Calu3 (cell line): ENCODE measurements at places on chromosomes 1 and 21. TPM values are rescaled to one million over a fixed set of nuclear protein-coding genes. Genes with fewer than 3 reads are reported as not detected.

DNA sequence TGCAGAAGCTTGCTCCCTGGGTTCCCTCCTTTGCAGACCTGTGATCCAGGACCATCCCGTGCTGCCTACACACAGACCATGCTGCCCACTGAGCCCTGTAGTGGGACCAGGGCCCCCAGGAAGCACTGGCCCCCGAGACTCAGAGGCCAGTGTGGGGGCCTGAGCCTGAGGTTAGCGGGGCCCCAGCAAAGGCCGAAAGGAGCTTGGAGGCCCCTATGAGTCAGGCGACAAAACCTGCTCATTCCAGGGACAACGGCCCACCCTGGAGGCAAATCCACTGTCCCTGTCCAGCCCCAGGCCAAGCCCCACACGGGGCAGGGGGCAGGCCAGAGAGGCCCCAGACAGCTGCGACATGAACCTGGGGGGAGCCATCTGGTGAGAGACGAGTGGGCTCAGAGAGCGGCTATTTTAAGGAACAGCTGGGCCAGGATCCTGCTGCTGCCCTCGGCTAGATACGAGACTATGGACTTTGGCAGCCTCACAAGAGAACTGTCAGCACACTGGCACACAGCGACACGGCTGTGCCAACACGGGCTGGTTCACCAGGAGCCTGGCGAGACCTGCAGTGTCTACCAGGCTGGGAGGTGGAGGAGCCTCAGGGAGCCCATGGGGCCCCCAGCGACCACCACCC is 74.7 kb downstream of the ARHGEF16 start:
- no peak for DNase-seq

DNA sequence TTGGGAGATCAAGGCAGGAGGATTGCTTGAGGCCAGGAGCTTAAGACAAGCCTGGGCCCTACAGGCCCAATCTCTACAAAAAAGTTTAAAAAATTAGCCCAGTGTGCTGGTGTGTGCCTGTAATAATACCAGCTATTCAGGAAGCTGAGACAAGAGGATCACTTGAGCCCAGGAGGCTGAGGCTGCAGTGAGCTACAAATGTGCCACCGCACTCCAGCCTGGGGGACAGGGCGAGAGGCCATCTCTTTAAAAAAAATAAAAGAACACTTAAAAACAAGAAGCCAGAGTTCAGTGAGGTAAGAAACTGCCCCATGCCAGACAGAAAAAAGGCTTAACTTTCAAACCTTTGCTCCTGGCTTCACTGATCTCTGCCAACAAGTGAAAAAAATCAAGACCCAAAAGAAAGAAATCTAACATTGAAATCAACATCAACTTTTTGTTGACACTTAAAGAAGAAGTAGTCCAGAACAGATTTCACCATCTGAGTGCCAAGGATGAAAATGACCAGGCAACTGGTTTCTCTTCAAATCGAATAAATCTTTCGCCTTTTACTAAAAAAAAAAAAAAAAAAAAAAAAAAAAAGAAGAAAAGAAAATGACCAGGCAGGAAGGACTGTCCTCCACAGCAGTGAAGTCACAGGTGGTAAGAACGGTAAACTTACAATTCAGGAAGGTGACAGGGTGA is 51.2 kb downstream of the SLC45A1 start:
- no peak for DNase-seq

GRCh38 chr1:28236656-28237322 is 865 bp downstream of the ATP5IF1 start:
- DNase-seq = no peak

DNA sequence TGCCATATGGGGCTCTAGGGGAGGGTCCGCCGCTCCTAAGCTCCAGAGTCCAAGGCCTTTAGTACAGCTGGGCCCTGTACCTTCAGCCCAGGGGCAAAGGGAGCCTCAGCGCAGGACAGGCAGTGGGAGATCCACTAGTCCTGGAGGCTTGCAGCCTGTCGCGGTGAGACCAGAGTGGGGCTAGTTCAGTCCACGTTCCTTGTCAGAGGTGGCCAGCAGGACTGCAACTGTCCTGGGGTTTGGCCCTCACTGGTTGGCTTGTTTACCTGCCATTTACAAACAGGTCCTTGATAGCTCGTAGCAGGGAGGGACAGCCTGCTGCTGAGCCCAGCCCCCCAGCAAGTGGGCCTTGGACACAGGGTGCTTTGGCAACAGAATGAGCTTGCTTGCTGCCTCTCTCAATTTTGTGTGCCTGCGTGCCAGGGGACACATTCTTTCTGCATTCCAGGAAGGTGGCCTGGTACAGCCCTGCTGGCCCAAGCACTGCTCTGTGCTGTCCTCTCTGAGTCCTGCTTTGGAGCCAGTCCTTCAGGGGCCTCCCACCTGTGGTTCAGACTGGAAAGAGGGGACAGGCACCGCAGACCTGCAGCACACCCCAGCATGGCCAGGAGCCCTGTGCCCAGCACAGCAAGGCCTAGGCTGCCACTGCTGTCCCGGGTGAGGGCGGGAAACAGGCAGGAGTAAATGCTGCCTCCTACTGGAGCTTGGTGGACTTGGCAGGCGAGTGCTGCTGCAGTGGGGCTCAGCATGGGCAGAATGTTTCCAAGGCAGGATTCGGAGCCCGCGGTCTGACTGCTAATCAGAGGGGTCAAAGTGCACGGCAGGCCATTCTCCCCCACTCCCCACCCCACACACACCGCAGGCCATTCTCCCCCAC is 15.2 kb downstream of the H6PD start:
- peak; percentile 12 for DNase-seq

DNA sequence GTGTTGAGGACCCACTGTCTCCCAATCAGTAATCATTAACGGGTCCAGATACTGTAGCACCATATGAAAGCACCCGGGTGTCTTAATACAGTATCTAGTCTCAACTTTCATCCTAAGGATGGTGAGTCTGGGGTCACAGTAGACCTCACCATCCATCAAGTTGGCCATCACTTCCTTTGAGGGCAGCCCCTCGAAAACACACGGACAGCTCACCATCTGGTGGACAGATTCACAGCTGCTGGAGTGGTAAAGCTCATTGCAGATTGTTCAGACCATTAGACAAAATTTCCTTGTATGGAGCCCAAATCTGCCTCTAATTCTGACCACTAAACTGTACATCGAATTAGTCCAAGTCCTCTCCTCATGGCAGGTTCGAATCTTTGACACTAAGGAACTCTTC is 123.1 kb downstream of the PGBD5 start:
- DNase-seq = no peak

DNA sequence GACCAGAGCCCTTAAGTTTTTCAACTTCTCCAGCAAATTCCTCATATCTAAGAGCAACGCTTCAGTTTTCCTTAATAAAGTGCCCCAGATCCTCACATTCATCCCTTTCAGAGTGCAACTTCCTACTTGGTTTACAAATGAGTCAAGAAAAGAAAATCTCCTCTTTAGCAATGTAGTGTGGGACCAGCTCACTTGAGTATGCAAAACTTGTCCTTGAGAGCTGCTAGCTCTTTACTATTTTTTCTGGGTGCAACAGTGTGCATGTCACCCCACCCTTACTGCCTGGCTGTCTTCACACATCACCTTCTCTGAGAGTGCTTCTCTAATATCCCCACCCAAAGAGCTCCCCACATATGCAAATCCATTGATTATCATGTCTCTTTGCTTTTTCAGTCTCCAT is 203.1 kb upstream of the CAMK1G start:
- no peak for DNase-seq

- DNase-seq = no peak
These were observed 68.7 kb upstream of the ATF3 start for GRCh38 chr1:212539737-212540430.

GRCh38 chr1:29490204-29490934 is 254.0 kb downstream of the PTPRU start:
- DNase-seq = no peak

GRCh38 chr1:233211595-233211994 is 83.9 kb downstream of the PCNX2 start:
- no peak for DNase-seq

DNA sequence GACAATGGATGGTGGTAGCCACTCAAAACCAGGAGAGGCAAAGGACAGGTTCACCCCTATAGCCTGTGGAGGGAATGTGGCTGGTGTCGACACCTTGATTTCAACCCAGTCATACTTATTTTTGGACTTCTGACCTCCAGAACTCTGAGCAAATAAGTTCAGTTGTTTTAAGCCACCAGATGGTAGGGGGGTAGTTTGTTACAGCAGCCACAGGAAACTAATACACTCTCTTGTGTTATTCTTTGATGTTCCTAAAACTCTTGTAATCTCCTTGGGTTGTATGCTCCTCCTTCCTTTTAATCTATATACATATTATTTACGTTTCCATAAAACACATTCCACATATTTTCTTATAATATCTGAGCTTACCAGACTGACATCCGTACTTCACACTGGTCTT is 65.9 kb downstream of the ZBTB18 start:
- DNase-seq = no peak

The SDHC gene
- total RNA-seq = 242 and 245 TPM in 2 replicates

The CLCA4 gene
- not detected in 2 replicates for total RNA-seq
